ENCODE measurements at places on chromosomes 1 and 21.

DNA sequence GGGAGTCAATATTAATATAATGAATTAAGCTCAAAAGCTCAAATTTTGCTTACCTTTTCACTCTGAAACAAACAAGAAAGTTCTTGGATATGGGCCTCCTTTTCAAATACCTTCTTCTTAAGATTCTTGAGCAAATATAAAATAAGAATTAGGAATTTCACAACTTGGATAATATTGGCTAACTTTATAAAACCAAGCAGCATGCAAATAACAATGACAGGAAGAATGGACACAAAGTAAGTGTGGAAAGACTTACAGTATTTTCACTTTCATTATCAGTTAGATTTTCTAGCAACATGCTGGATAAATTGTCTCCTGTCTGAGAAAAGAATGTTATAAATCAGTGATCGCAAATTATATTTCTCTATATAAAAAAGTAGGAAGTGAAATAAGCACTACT, 13.2 kb downstream of the ODF2L start:
- no peak for DNase-seq

DNA sequence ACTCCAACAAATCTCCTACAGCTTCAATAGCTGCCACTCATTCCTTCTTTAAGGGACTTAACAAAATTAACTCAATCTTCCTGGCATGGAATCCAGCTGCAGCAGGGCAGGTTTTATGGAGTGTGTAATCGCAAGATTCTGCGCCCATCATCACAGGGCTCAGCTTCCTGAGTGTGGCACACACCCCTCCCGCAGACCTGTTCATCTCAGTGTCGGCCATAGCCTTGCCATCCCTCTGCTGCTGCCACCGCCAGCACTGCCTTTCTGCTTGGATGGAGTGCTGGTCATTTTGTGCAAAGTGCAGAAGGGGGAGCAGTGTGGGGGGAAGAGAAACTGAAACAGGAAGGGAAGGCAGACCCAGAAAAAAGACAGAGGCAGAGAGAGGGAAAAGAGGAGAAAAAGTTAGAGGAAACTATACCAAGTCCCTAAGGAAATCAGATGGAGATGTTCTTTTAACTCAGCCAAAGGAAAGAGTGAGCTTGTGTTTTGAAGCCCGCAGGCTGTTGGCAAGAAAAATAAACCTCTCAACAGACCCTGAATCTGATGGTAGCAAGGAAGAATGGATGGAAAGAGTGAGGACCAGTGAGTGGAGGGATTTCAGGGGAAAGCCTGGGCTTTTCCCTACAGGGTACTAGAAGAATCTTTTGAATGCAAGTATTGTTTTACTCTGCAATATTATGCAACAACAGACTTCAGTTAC, 324.2 kb downstream of the SEC16B start:
- no peak for DNase-seq

GRCh38 chr1:80056179-80056578, 1049.6 kb upstream of the ADGRL4 start:
- DNase-seq, result no peak

- no peak for DNase-seq
Measured at GRCh38 chr1:33394770-33395169, 36.1 kb downstream of the PHC2 start.
